GM13977 (cell line): ENCODE measurements at places on chromosomes 12 and 14.
A peak's percentile ranks its signal among the peaks of the same experiment; 100 is the strongest.

DNA sequence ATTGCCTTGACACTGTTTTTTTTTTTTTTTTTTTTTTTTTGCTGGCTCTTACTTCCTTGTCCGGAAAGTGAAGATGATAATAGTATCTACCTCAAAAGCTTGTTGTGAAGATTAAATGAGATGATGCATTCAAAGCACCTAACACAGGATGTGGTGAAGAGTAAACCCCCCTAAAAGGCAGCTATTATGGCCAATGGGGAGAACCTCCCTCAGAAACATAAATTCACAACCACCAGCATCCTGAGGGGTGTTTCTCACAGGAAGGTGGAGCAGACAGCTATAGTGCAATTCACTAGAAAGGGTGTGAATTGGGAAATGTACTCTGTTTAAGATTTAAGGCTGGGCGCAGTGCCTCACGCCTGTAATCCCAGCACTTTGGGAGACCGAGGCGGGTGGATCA is 85.4 kb upstream of the CRY1 start:
- no peak for DNase-seq

DNA sequence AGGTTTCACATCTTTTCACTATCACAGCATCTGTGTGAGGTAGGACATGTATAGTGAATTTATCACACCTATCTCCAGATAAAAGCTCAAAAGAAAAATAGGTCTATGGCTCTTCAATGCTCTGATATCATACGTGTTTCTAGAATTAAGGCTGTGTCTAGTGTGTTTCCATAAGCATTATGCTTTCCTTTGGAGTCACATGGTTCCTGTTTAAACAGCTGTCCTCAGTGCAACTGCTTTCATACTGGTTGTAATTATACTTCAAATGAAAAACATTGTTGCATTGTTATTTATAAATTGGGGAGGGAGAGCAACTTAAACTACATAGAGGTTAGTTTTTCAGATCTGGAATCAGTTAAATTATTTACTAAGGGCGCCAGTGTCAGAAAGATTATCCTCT is 151.6 kb downstream of the SYT1 start:
- no peak for DNase-seq

- no peak for DNase-seq
These were observed at the start of gene LRP1-AS for GRCh38 chr12:57146961-57147944. LRP1-AS (minus strand) TSS chr12:57147619.

DNA sequence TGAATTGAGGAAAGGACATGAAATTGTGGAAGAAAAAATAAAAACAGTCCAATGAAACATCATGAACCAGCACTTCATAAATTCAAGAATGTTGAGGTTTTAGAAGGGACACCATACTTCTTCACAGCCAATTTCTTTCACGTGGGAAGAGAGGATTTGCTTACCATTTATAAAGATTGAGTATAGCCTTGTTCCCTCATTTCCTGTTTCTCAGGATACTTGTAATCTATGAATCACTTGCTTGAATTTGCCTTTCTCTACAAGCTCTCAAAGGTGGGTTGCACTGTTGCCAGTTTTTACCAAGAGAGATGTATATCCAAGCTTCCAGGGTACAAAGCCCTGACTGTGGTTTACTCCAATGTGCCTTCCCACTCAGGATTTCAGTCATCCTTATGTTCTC is 116.1 kb downstream of the DUSP6 start:
- no peak for DNase-seq

DNA sequence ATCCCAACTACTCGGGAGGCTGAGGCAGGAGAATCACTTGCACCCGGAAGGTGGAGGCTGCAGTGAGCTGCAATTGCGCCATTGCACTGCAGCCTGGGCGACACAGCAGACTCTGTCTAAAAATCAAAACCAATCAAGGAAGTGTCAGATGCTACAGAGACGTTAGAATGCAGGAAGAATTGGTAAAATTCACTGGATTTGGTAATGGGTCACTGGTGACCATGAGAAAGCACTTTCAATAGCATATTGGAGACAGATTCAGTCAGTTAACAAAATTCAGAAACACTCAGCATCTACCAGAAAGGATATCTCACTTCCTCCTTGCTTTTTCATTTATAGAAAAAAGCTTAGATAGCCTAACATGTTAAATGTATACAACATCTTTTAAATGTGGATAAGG is 17.5 kb downstream of the BIN2 start:
- no peak for DNase-seq

- no peak for DNase-seq
These were observed 115.4 kb downstream of the ESR2 start for GRCh38 chr14:64178814-64179213.

DNA sequence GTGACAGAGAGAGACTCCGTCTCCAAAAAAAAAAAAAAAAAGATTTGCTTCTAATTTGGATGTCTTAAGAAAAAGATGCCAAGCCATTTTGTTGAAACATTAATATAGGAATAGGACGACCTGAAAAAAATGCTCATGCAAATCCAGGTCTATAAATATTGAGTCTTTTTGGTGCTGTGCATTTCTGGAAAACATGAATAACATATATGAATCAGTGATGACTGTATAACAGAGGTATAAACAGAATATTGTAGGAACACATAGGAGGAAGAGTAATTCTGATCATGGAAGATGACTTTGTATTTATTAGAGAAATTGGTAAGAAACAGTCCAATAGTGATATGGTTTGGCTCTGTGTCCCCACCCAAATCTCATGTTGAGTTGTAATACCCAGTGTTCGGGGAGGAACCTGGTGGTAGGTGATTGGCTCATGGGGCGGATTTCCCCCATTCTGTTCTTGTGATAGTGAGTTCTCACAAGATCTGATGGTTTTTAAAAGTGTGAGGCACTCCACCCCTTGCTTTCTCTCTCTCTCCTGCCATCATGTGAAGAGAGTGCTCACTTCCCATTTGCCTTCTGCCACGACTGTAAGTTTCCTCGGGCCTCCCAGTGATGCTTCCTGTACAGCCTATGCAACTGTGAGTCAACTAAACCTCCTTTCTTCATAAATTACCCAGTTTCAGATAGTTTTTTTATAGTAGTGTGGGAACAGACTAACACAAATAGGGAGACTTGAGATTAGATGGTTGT is 3.0 kb upstream of the SRSF5 start:
- no peak for DNase-seq

DNA sequence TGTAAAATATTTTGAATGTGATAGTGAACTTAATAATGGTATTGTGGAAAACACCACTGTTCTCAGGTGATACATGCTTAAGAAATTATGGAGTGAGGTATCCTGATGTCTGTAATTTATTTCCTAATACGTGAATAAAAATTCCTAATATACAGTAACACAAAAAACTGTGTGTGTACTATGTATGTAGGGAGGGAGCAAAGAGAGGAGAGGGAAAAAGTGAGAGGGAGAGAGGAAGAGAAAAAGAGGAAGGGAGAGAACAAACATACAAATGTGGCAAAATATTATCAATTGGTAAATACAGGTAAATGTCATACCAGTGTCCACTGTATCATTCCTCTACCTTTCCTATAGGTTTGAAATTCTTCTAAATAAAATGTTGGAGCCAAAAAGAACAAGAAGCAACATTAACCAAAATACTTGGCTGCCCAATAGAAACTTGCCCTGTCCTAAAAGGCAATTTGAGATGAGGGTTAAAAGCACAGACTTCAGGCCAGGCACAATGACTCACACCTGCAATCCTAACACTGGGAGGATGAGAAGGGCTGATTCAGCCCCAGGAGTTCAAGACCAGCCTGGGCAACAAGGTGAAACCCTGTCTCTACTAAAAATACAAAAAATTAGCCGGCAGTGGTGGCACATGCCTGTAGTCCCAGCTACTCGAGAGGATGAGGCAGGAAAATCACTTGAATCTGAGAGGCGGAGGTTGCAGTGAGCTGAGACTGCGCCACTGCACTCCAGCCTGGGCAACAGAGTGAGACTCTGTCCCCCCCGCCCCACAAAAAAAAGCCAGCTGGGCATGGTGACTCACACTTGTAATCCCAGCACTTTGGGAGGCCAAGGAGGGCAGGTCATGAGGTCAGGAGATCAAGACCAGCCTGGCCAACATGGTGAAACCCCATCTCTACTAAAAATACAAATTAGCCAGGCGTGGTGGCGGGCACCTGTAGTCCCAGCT is 14.5 kb downstream of the R3HDM2 start:
- no peak for DNase-seq

GRCh38 chr12:68611094-68611805 is 551 bp downstream of the RAP1B start:
- peak; percentile 48 for DNase-seq

GRCh38 chr12:113479590-113480335 is 8.1 kb upstream of the LHX5 start:
- peak; percentile 77 for DNase-seq

- DNase-seq = no peak
These were observed 20.3 kb downstream of the SOCS2 start for GRCh38 chr12:93592641-93593406.

DNA sequence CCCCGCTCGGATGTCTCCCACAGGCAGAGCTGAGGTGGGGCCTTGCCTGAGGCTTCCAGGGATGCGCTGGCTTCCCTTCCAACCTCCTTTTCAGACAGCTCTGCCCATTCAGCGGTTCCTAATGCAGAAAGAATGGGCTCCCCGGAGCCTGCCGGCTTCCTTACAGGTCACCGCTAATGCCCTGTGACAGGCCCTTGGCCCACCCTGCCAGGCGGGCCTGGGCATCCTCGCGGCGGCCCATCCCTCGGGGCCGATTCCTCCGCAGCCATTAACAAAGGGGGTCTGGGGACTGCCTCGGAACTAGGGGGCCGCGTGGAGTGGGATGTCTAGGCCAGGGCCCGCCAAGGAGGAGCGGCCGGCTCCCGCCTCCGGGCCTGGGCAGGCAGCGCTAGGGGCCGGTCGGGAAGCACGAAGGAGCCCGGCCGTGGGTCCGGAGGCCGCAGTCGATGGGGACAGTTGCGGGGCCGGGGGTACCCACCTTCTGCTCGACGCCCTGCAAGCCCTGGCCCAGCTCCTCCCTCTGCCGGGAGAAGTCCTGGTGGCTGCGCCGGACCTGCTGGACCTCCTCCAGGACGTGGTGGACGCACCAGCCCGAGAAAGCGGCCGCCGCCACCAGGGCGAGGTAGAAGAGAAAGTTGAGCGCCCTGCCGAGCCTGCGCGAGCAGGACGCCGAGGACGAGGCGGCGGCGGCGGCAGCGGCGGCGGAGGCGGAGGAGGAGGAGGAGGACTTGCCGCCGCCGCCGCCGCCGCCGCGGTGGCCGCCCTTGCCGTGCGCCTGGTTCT is 738 bp downstream of the CKAP4 start:
- peak; percentile 80 for DNase-seq

- peak; percentile 29 for DNase-seq
These were observed 116.0 kb upstream of the PARP11 start for GRCh38 chr12:3989218-3989550.

- DNase-seq = no peak
These were observed 644.9 kb upstream of the FOXG1 start for GRCh38 chr14:28121512-28122297.

GRCh38 chr12:116247377-116247776 is 30.1 kb downstream of the MED13L start:
- DNase-seq = no peak
